ENCODE measurements at places on chromosomes 2 and 18. TPM values are rescaled to one million over a fixed set of nuclear protein-coding genes. Genes with fewer than 3 reads are reported as not detected.

DNA sequence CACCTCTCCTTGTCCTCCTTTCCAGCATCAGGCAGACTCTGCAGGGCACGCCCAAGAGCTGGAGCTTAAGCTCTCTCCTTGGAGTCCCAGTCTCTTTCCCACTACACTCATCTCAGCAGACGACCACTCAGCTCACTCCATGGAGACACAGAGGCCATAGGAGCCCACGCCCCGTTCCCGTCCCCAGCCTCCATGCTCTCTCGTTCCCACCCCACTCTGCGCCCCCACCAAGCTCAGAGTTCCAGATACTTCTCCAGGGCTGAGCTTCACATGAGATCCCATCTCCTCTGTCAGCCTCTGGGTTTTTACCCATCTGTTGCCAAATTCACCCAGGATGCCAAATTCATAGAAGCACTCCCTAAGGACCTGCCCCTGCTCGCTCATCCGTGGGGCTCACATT, 87.3 kb downstream of the MALT1 start:
- no peaks in the 10 kb centered on the region for H3K36me3 ChIP-seq
- H3K4me1 ChIP-seq: no peaks in the 10 kb centered on the region
- H3K27me3 ChIP-seq: no peaks in the 10 kb centered on the region
- no peak for DNase-seq
- no peak overlapping the region for H3K27ac ChIP-seq

DNA sequence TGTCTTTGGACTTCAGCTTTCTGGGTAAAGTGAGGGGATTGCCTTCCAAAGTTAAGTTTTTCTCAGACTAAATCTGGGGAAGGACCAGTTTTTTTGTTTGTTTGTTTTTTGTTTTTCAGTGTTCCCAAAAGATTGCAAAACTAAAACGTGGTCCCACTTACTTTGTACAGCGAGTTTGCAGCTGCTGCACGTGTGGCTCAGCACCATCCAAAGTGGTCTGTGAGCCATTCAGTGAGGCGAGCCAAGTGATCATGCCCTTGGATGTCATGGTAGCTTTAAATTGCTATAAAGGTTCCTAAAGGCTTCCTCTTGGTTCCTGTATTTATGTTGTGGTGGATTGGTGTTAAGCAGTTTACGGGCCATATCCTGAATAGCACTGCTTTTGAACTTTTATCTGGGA, 23.0 kb downstream of the TET3 start:
- no peak overlapping the region for H3K27ac ChIP-seq
- no peak overlapping the region for H3K4me3 ChIP-seq

GRCh38 chr2:188414411-188414810, 122.7 kb downstream of the GULP1 start:
- no peak overlapping the region for H3K27ac ChIP-seq
- no peak for DNase-seq
- no peaks in the 10 kb centered on the region for H3K36me3 ChIP-seq
- no peaks in the 10 kb centered on the region for H3K4me1 ChIP-seq
- H3K4me3 ChIP-seq: no peak overlapping the region

DNA sequence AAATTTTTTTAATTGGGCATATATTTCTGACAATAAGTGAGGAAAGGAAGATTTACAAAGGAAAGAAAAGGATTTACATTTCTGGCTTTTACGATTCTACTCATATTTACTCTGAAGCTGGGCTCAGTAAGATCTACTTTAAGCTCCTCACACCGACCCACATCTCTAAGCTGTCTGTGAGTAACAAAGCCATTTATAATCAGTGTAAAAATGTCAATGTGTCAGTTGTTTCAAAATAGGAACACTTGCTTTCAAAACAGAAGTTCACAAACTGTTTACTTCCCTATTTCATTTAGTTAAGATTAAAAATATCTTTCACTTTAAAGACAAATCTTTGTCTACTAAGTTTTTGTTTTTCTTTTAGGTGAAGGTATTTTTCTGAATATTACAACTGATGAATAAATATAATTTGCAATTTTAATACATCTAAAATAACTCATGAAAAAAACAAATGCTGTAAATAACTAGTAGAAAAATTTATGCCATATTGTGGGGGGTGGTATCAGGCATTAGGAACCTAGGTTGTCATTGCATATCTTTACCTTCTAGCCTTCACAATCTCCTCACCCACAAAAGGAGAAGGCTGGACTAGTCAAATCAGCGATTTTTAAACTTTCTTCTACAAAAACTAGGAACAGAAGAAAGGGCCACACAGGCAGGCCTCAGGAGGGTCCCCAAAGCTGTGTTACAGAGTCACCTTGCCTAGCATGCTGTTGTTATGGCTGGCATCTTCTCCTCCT, 64.5 kb downstream of the TMEM131 start:
- no peaks in the 10 kb centered on the region for H3K36me3 ChIP-seq

GRCh38 chr2:62713837-62714236, 8.3 kb downstream of the EHBP1 start:
- H3K36me3 ChIP-seq: no peaks in the 10 kb centered on the region
- H3K27ac ChIP-seq: no peak overlapping the region
- no peak for DNase-seq
- no peaks in the 10 kb centered on the region for H3K27me3 ChIP-seq
- H3K4me1 ChIP-seq: no peaks in the 10 kb centered on the region
- no peak overlapping the region for H3K4me3 ChIP-seq

DNA sequence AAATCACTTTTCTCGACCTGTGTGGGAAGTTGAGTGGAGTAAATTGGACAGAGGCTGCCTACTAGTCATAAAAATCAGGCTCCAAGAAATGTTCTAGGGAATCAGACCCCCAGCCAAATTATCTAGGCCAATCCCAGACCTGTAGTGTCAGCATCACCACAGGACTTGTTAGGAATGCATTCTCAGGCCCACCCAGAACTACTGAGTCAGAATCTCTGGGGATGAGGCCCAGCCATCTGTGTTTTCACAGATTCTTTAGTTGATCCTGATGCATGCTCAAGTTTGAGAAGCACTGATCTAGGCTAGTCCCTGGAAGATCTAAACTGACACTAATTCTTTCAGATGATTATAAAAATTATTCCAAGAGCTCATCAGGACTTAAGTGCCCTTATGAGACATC, 434.0 kb upstream of the MEIS1 start:
- no peak overlapping the region for H3K4me3 ChIP-seq
- DNase-seq: no peak
- H3K4me1 ChIP-seq: no peaks in the 10 kb centered on the region
- H3K27me3 ChIP-seq: no peaks in the 10 kb centered on the region

DNA sequence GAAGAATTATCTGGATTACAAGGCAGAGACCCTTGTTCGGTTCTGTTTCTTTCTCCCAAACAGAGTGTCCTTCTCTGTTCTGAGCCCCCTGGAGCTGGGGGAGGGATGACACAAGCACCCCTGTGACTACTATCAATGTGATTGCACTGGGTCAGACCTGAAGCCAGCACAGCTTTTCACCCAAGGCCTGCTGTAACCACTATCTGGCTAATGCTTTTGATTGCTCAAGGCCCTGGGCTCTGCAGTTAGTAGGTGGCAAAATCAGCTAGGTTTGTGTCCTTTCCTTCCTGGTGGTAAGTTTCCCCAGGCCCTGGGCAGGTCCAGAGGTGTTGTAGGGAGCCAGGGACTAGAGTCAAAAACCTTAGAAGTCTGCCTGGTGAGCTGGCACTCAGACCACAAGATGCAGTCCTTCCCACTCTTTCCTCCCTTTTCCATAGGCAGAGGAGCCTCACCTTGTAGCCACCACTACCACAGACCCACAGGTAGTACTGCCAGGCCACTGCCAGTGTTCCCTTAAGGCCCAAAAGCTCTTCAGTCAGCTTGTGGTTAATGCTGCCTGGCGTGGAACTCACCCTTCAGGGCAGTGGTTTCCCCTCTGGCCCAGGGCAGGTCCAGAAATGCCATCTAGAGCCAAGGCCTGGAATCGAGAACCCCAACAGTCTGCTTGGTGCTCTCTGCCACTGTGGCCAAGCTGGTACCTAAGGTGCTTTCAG, 83.0 kb downstream of the FAM117B start:
- no peaks in the 10 kb centered on the region for H3K36me3 ChIP-seq
- H3K27ac ChIP-seq: no peak overlapping the region
- no peak overlapping the region for H3K4me3 ChIP-seq
- DNase-seq: no peak
- no peaks in the 10 kb centered on the region for H3K4me1 ChIP-seq

The NAT8 gene
- not detected for total RNA-seq

The NOL4 gene
- total RNA-seq: 2.1 TPM

The REG3A gene
- total RNA-seq: not detected
